H9 (cell line): ENCODE measurements at places on chromosomes 4 and X. TPM values are rescaled to one million over a fixed set of nuclear protein-coding genes. Genes with fewer than 3 reads are reported as not detected.

Gene GRIA3
- total RNA-seq: 1.4 and 2.4 TPM in 2 replicates

Gene TAF7L
- total RNA-seq: not detected in 2 replicates

- DNase-seq: no peak
Observed at GRCh38 chr4:165191814-165192499, 15.4 kb upstream of the KLHL2 start.

DNA sequence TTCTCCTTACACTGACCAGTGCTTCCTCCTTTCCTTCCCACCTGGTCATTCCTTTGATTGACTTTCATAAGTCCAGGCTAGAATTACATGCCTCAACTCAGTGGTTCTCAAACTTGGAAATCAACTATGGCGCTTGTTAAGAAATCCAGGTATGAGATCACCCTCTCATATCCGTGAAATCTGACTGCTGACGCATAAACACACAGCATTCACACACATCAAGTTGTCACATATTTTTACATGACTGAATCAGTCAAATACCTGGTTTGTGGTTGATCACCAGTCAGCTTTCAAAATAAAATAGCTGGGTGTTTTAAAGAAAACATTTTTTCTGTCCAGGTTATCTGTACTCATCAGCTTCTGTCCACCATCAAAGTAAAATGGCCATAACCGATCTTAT lies 433.5 kb downstream of the AFF2 start:
- DNase-seq: no peak

DNA sequence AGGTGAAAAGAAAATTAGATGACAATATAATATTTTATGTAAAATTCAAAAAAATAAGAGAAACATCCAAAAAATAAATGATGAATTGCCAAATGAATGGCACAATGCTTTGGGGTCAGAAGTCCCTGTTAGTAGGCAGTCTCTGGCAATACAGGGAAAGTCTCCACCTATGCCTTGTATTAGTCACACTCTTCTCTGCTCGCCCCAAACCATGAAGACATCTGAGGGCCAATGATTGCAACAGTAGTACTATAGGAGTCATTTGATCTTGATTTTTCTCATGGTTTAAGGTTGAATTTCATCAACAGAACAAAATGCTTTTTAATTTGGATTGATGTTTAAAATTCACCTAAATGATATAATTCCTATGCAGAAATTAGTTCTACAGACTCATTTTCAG lies 3.9 kb upstream of the PRSS12 start:
- DNase-seq: no peak

DNA sequence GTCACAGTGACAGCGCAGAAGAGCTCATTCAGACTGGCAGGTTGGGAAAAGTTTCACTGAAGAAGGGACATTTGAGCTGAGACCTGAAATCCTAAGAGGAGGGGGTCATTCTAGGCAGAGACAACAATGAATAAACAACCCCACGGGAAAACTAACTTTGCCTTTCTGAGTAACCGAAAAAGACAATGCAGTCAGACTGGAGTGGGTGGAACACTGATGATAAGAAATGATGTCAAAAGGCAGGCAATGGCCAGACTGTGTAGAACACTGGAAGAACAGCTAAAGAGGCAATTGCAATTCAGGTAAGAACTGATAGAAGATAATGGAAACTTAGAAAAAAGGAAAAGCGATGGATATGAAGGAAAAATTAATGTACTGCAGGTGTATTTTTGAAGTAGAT lies 73.8 kb downstream of the CHIC2 start:
- DNase-seq: no peak
